GM23248 (cell line): ENCODE measurements at places on chromosomes 16 and 17. TPM values are rescaled to one million over a fixed set of nuclear protein-coding genes. Genes with fewer than 3 reads are reported as not detected.

Gene TEX19
- not detected in 2 replicates for total RNA-seq

Gene CDK5R1
- total RNA-seq = 1.2 and 1.5 TPM in 2 replicates

Gene TMIGD1
- not detected in 2 replicates for total RNA-seq

Gene MSLN
- not detected in 2 replicates for total RNA-seq

Gene KRT28
- total RNA-seq = not detected in 2 replicates

Gene SDR42E2
- not detected in 2 replicates for total RNA-seq

Gene ASIC2
- under 0.01 TPM in 1 of 2 replicates, not detected in the other for total RNA-seq

Gene TBC1D3C
- not detected in 2 replicates for total RNA-seq

Gene ABCC6
- total RNA-seq = not detected in 2 replicates

Gene TSPOAP1
- under 0.01 and 0.76 TPM in 2 replicates for total RNA-seq

Gene CLDN7
- 4.5 and 5.4 TPM in 2 replicates for total RNA-seq

Gene SCARF1
- total RNA-seq = 0.25 TPM in 1 of 2 replicates, not detected in the other

Gene C16orf96
- total RNA-seq = not detected in 2 replicates

Gene HSD17B2
- not detected in 2 replicates for total RNA-seq

Gene DHRS11
- 3.1 and 3.9 TPM in 2 replicates for total RNA-seq

Gene MYH1
- total RNA-seq = under 0.01 and 0.11 TPM in 2 replicates

Gene RHBDF1
- 54.6 and 61.7 TPM in 2 replicates for total RNA-seq

Gene CLEC19A
- total RNA-seq = not detected in 2 replicates

Gene NPIPA3
- 0.32 and 0.51 TPM in 2 replicates for total RNA-seq

Gene HOXB7
- total RNA-seq = 7.1 and 11.1 TPM in 2 replicates

Gene OR4D1
- total RNA-seq = not detected in 2 replicates

Gene TLCD3B
- total RNA-seq = not detected in 2 replicates

Gene MED13
- total RNA-seq = 25.2 and 51.6 TPM in 2 replicates

Gene MIEN1
- 33.6 and 37.1 TPM in 2 replicates for total RNA-seq

Gene DNAI2
- total RNA-seq = not detected in 2 replicates

Gene BFAR
- total RNA-seq = 60.1 and 122 TPM in 2 replicates

Gene KRT39
- total RNA-seq = not detected in 2 replicates

Gene TEKT5
- not detected in 2 replicates for total RNA-seq

Gene PRR15L
- total RNA-seq = not detected in 2 replicates

Gene SPATA22
- not detected in 2 replicates for total RNA-seq

Gene CDK3
- 0.43 and 1.5 TPM in 2 replicates for total RNA-seq

Gene AANAT
- total RNA-seq = not detected in 2 replicates

Gene PERCC1
- total RNA-seq = not detected in 2 replicates

Gene CEP295NL
- 0.11 and 1.0 TPM in 2 replicates for total RNA-seq

Gene CAVIN1
- 1,074 and 1,102 TPM in 2 replicates for total RNA-seq

Gene ITGB4
- under 0.01 TPM in 1 of 2 replicates, not detected in the other for total RNA-seq

Gene PLK1
- total RNA-seq = 17.2 and 20.0 TPM in 2 replicates

Gene PIRT
- total RNA-seq = not detected in 2 replicates

Gene WNK4
- 3.0 and 3.4 TPM in 2 replicates for total RNA-seq

Gene WWP2
- total RNA-seq = 15.8 and 19.0 TPM in 2 replicates
